ENCODE measurements at places on chromosomes 6 and 20.

DNA sequence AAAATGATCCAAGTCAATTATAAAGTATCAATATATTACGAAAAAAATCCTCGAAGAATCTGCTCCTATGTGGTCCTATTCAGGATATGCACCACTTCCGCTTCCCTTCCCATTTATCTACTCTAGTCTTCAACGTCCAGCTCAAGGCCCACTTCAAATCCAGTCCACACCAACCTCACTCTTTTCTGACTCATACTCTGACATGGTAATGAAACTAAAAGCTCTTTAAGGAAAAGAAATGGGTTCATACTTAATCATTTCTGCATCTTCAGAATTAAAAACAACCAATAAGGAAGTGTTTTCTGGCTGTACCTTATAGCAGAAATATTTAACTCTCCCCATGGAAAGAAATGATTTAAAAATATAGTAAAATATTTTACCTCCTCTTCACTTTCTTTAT is 15.1 kb downstream of the DEK start:
- DNase-seq: no peak

DNA sequence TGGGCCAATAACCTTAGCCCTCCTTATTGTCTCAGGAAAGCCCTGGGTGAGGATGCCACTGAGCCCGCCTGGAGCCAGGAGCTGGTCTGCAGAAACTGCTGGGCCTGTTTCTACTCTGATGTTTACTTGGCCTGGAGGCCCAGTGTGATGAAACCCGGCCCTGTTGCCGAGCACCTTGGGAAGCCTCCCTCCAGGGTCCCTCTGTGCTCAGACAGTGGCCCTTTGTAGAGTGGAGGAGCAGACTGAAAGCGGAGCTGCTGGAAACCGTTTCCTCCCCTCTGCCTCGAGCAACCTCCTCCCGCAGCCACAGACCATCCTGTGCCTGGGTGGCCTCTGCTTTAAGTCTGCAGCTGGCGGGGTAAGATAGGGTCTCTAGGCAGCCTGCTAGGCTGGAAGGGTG is 84.1 kb upstream of the EPB41L1 start:
- no peak for DNase-seq

DNA sequence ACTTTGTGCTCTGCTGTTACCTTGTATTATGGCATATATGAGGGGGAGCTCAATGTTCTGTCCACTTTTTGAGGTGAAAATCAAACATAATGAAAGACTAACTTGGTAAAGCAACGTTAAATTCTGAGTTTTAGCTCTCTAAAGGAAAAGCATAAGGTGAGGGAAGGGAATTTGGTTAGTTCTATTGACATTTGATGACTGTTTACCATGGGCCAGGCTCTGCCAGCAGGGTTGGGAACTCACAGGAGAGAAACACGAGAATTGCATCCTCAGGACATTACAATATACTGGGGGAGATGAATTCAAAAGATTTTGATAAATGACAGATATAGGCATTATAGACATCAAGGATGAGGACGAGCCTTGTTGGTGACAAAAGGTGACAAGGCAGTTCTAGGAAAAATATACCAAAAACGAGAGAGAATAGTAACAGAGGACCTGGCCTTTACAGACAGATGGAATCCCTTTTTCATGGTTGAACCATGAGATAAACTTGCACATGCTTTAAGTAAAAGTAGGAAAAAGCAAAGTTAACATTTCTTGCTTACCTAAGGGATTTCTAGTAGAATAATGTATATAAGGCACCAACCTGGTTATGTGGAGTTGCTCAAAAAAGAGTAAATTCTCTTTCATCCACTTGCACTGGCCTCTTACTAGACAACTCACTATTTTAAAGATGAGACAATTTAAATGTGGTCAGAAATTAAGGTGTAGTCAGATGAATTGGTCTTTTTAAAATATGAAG is 191.4 kb downstream of the NKAIN2 start:
- no peak for DNase-seq

- DNase-seq: no peak
These were observed 25.4 kb downstream of the PTGIS start for GRCh38 chr20:49542514-49542991.

- no peak for DNase-seq
These were observed 1849.3 kb upstream of the DEFB115 start for GRCh38 chr20:29408034-29408695.

GRCh38 chr6:84766118-84766798 is 1.9 kb upstream of the TBX18 start:
- no peak for DNase-seq

- DNase-seq: no peak
These were observed 83.0 kb upstream of the CITED2 start for GRCh38 chr6:139457476-139457875.

DNA sequence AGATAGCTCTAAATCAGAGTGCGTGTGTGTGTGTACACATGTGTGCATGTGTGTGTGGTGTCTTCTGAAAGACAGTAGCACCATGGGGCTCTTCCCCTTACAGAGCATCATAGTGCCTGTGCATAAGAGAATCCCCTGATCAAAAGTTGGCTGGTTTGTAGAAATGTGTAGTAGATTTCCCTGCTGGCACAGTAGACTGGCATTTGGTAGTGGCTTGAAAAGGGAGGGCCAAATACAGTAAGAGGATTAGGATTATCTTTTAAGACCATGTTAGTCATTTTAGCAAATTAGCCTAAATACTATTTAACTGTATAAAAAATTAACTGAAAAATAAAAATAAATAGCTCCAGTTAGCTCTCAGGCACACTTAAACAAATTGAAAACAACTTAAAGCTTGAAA is 112.6 kb downstream of the B3GAT2 start:
- DNase-seq: no peak

GRCh38 chr20:52168116-52168515 is 23.5 kb downstream of the ZFP64 start:
- no peak for DNase-seq

DNA sequence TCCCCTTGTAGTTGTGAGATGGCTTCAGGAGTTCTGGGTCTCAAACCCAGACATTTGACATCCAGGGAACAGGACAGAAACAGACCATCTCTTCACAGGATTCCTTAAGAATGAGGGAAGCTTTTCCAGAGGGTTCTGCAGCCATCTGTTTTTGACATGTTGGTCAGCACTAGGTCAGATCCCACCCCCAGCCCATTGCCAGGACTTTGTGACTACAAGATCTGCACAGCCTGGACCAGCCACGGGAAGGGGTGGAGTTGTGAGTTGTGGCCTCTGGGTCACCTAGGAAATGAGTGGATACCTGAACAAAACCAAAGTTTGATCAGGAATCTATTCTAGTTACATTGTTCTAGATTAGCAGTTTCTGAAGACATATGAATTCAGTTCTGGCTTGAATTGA is 39.2 kb upstream of the SSTR4 start:
- DNase-seq: no peak

DNA sequence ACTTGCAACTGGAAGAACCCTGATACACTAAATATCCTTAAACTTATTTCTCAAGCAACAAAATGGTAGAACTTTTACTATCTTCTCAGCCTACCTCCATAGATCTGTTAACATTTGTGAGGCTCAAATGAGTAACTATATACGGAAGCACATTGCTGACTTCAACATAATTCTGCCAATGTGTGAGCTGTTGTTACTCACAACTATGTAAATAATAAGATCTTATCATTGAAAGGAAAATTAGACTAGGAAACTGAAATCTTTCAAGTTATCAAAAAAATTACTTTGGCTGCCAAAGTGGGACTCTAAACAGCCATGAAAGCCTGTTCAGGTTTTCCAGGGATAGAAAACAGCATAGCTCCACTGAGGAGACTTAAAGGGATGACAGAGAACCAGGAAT is 40.2 kb upstream of the TASP1 start:
- no peak for DNase-seq

- DNase-seq: no peak
These were observed 51.1 kb downstream of the STAU1 start for GRCh38 chr20:49136817-49137571.

DNA sequence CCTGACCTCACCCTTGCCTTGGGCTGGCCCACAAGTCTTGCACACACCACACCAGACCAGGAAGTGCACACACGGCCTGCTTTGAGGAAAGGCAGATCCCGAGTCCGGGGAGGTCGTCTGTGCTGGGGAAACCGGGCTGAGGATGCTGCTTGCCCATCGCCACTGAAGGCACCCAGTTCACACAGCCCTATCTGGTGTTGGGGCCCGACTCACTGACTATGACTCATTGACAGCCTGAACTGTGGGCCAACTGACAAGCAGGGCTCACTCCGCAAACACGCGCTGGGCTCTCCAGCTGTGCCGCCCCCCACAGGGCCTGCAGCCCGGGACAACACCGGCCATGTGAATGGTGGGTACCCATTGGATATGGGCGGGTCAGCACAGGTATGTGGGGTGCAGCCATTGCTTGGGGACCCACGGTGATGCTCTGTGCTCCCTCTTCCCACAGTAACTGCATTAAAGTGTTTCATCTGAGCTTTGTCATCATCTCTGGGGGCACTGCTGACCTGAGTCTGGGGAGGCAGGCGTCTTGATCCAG is 1.6 kb downstream of the SAMD10 start:
- DNase-seq: peak; percentile 33

- no peak for DNase-seq
These were observed 194.6 kb downstream of the CDH26 start for GRCh38 chr20:60152792-60153191.

GRCh38 chr6:72363844-72364740 is 257.8 kb upstream of the KCNQ5 start:
- peak; percentile 61 for DNase-seq

DNA sequence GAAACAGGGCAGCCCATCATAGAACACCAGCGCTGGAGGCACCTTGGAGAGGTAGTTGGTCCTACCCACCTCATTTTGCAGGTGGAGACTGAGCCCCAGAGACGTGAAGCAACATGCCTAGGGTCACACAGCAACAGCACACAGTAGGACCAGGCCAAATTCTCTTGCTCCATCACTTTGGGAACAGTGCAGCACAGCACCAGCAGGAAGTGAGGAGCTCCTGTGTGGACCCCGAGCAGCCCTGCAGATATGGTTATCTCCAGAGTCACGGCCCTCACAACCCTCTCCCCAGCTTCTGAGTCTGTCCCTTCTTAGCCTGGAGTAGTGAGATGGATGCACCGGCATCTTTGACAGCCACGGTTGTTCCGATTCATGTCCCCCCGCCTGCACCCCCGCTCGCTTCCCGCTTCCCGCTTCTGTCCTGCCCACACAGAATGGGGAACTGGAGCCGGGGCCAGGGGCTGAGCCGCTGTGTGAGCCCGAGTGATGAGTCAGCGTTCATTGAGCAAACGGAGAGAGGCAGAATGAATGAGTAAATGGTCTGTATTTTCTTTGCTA is 72.6 kb upstream of the DUSP22 start:
- no peak for DNase-seq

- DNase-seq: no peak
These were observed 104.0 kb upstream of the MAN1A1 start for GRCh38 chr6:119453242-119454200.

DNA sequence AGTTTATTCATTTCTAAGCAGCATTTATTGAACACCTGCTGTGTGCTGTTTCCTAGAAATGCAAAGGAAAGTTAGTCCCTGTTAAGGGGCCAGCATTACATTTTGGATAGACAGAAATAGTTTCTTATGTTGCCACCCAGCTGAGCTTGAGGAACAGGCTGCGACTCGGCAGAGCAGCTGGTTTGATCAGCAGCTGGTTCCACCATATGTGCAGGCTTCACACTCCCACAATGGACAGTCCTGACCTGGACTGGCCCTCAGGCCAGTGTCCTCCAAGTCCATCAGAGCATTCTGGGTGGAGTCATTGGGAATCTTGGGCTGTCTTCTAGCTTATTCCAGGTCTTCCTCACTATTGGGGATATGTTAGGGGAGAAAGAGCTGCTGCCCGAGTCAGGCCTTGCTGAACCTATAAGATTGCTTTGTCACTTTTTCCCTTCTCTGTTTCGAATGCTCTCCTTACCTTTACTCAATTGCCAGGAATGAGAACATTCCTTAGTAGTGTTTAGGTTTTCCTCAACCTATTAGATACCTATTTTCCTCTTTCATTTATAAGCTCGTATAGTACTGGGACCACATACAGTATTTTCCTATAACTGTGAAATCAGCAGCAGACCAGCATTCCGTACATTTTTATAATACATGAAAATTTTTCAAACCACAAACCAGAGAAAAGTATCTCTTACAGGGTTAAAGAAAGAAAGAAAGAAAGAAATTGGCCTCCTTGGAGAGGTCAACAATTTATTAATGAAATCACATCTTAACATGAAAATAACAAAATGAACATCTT is 203.0 kb downstream of the FARS2 start:
- DNase-seq: no peak

DNA sequence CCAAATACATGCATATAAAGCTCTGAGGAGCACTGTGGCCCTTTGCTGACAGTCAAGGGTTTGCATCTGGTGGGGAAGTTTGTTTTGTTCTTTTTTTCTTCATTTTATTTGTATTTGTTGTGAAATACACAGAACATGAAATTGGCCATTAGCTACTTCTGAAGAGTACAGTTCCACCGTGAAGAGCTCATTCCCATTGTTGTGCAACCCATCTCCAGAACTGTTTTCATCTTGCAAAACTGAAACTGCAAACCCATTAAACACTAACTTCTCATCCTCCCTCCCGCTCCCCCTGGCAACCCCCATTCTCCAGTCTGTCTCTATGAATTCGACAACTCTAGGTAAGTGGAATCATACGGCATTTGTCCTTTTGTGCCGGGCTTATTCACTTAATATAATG is 231.3 kb downstream of the TFAP2C start:
- peak; percentile 28 for DNase-seq

DNA sequence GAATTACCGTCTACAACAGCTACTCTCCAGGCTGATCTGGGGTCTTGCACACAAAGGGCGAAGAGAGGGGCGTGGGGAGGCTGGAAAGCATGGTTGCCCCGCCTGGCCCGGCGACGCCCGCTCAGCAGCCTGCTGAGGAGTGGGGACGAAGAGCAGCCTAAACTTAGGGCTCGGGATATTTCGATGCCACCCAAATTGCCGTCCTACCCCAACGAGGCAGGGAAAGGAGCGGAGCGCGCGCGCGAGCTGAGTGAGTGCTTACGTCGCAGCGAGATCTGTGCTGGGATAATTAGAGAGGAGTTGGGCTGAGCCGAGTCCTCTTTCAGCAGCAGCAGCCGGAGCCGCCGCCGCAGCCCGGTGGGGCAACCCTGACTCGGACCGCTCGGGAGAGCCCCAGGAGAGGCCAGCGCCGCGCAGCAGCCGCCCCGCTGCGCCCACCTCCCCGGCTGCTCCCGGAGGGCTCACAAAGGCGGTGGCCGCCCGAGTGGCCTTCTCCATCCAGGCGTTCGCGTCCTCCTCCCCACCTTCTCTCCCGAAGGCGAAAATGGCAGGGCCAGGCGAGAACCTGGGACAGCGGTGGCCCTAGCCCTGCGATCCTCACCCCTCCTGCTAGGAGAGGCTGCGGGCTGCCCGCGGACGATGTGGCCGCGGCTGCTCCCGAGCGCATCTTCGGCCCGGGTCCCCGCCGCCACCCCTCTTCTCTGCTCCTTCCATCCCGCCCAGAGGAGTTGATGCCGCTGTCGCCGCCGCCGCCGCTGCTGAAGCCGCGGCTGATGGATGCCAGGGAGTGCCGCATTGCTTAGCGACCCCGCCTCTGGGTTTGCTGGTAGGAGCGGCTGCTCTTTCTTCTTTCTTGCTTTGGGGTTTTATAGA is at the start of gene CLVS2:
Gene CLVS2, plus strand, starts transcription at position 315 of the 873 bp plus-strand sequence. CDS start 1,543 bp downstream, outside the sequence.
- DNase-seq: no peak

DNA sequence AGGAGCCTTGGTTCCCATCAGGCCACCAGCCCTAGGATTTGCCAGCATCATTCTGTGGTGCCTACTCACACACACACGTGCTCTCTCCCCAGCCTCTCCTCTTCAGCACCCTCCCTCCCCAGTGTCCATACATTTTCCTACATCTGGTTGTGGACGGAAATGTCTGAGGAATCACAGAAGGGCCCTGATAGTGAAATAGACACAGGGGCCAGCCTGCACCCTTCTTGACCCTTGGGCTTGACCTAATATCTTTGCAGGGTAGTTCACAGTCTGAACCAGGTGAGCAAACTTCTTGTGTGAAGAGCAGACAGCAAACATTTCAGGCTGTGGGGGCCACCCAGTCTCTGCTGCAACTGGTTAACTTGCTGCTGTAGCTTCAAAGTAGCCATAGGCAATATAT is 108.5 kb upstream of the NXT1 start:
- no peak for DNase-seq

Data from fibroblast of the conjunctiva (primary cell).